ENCODE measurements at places on chromosomes 7 and 10.

GRCh38 chr10:71316786-71317160, 2.3 kb upstream of the SLC29A3 start:
- no peak for DNase-seq

DNA sequence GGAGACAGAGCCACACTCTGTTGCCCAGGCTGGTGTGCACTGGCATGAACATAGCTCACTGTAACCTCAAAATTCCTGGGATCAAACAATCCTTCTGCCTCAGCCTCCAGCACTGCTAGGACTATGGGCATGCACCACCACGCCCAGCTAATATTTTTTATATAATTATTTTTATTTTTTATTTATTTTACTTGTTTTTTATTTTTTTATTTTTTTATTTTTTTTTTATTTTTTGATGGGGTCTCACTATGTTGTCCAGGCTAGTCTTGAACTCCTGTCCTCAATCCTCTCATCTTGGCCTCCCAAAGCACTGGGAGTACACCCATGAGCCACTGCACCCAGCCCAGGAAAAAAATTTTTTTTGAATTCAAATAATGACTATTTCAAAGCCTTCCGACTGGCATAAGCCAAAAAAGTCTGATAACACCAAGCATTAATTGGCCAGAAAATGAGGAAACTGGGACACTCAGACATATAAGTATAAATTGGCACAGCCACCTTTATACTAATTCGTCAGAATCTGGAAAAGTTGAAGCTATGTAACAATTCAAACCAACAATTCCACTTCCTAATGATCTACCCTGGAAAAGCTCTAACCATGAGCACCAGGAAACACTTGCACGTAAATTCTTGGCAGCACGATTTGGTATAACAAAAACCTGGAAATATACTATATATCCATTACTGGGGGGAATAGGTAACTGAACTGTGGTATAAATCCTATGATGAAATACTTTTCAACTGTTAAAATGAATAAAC, 6.3 kb downstream of the ZC3HAV1 start:
- no peak for DNase-seq

DNA sequence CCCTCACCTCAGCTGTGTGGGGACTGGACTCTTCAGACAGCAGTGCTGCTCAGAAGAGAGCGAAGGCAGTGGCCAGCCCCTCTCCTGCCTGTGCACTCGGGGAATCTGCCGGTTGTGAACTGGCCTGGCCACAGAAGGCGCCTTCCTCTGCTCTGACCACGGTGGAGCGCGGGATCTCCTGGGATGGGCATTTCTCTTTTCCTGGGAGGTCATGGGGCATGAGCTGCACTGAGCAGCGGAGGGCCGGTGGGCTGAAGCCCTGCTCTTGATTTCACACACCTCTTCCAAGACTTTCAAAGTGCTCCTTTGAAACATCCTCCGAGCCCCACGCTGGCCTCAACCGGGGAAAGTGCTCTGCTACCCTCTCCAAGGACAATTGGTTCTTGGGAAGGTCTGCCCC, 125.6 kb upstream of the FAM20C start:
- no peak for DNase-seq

DNA sequence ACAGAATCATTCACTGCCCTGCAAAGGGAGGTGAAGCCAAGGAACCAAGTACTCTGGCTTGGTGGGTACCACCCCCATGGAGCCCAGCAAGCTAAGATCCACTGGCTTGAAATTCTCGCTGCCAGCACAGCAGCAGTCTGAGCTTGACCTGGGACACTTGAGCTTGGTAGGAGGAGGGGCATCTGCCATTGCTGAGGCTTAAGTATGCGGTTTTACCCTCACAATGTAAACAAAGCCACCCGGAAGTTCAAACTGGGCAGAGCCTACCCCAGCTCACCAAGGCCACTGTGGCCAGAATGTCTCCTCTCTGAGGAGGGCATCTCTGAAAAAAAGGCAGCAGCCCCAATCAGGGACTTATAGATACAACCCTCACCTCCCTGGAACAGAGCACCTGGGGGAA, 1050.0 kb upstream of the GHITM start:
- DNase-seq: no peak

DNA sequence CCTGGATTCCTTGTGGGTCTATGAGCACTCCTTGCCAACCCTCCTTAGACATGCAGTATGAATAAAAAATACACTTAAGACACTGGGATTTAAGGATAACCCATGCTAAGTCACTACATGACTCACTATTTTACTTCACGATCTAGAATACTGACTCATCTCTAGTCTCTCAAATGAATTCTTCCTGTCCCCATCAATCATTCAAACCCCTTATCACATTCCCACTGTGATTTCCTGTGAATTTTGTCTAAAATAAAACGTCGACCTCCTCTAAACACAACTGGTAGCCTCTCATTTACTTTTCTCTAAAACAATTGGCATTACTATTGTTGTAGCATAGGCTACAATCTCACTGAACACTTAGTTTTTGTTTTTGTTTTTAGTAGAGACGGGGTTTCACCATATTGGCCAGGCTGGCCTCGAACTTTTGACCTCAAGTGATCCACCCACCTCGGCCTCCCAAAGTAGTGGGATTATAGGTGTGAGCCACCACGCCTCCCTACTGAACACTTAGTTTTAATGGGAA, 3.9 kb upstream of the IQUB start:
- DNase-seq: no peak

- DNase-seq: no peak
Observed at GRCh38 chr10:88041243-88042159, 178.1 kb downstream of the PTEN start.

DNA sequence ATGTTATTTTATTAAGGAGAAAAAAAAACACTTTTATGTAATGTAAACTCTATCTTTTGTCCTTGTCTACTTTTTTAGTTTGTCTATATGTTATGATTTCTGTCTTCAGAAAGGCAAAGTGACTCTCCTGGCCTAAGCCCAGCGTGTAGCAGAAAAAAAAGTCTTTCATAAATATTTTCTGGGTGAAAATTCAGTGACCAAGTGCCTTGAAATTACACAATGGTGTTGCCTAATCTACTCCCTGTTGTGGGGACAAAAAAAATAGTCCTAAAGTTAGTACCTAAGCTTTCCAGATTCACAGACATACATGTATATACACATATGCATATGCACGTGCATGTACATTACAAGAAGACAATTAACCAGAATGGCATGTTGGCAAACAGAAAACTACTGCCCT, 1257.8 kb upstream of the SORCS1 start:
- no peak for DNase-seq

- no peak for DNase-seq
Observed at GRCh38 chr7:23246555-23246954, at the start of gene GPNMB. Gene GPNMB (plus strand): TSS chr7:23246775. CDS start chr7:23246858, 83 bp downstream.

- no peak for DNase-seq
Observed at GRCh38 chr10:77581738-77582137, 55.9 kb downstream of the KCNMA1 start.

Measured in stimulated activated effector memory CD8-positive, alpha-beta T cell treated with anti-CD3 and anti-CD28 coated beads, Interleukin-12 subunit alpha, Interleukin-12 subunit beta, amount 100 ng/mL, for 72 hours (primary cell).